Activated CD4-positive, alpha-beta T cell treated with anti-CD3 and anti-CD28 coated beads for 48 hours (primary cell): ENCODE measurements at places on chromosomes 1 and 21.

- DNase-seq, result no peak
Measured at GRCh38 chr1:63674238-63674864, 81.1 kb downstream of the PGM1 start.

DNA sequence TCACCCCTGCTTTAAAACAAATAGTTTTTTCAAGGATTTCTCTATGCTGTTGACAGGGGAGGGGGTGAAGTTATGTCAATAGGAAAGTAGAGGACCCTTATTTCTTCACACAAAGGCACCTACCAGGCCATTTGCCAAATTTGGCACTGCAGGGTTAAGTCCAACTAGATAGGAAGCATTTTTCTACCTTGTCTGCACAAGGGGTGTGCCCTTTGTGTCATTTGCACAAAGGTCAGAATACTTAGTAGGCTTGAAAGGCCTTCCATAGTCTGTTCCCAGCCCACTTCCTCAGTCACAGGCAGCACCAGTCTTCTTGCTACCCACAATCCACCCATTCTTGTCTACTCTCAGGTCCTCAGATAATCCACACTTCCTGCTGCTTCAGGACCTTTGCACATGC lies 7.0 kb downstream of the TACSTD2 start:
- no peak for DNase-seq

DNA sequence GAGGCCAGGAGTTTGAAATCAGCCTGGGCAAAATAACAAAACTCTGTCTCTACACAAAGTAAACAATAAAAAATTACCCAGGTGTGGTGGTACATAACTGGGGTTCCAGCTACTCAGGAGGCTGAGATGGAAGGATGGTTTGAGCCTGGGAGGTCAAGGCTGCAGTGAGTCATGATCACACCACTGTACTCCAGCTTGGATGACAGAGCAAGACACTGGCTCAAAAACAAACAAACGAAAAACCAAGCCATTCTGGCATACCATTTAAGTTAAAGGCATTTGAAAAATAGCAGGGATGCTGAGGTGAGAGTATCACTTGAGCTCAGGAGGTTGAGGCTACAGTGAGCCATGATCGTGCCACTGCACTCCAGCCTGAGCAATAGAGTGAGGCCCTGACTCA lies 5.3 kb upstream of the ALDH9A1 start:
- no peak for DNase-seq

DNA sequence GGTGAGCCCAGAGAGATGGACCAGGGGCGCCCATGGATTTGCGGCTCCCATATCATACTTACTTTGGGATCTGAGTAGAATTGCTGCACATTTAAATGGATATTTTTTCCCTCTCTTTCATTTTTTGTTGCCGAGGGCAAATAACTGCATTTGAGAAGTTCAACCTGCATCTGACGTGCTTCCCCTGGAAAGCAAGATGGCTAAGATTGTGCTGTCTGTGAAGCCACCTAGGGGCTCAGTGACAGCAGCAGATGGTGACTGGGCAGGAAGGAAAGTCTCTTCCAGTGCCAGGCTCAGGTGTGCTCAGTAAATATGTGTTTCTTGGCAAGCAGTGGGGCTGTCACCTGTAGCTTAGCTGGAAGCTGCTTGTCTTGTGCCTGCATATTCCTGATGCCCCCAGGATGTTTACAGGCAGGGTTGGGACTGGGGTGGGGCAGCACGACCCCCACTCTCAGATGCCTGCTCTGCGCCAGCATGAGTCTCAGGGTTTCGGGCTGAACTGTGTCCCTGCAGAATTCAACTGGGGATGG lies 59.8 kb upstream of the ETV3 start:
- DNase-seq, result no peak

DNA sequence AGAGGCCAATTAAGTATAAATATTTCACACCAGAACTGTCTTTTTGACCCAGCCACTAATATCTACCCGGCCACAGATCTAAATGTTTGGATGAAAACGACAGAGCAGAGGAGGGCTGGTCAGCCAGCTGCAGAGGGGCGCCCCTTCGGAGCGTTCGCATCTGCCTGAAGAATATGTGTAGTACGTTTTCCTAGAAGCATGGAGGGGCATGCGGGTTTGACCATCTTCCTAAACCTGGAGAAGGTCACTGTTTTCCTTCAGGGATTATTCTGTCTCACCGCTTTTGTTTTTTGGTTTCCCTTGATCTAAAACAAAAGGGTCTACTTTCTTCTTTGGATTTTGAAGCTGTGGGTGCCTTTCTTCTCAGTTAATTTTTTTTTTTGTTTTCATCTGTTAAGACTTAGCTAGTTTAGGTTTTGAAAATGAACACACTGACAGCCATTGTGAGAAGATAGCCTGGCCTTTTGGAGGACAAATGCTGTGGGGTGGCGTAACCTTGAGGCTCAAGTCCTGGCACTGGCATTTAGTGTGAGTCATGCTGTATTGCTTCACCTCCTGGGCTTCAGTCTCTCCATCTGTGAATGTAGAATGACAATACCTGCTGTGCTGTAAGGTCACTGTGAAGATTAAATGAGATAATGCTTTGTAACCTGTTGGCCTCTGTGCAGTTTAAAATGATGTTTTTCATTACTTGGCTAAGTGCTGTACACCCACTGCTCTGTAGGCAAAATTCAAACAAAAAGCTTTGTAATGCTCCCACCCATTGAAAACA lies 74.1 kb upstream of the IRF2BP2 start:
- DNase-seq, result no peak

GRCh38 chr1:3283849-3284248 lies 170.6 kb upstream of the ARHGEF16 start:
- peak; percentile 38 for DNase-seq

DNA sequence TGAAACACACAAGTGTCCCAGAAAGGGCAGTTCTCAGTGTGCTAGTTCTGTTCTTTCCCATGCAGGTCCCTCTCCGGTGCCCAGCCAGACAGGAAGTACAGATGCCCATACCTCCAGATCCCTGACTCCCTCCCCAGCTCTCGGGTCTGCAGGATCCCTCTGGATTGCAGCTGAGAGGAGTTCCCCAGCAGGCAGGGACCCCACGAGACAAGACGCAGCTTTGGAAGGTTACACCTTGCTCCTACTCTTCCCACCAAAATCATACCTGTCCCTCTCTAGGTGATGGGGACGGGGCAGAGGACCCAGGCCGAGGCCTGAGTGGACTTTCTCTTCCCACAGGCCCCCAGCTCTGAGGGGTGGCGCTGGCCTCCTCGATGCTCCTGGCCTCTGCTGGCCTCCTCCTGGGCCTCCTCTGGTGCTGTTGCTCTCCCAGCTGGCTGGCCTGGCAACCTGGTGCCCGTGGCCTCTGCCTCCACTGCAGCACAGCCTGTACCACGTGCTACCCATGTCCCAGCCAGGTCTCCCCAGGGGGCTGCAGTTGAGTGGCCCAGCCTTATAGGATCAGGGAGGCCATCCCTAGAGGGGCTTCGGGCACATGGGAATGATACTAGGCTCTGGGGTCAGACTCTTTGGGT lies 9.4 kb downstream of the LDLRAD2 start:
- DNase-seq, result no peak

GRCh38 chr1:109281680-109282496 lies 1.1 kb downstream of the PSRC1 start:
- DNase-seq, result no peak

DNA sequence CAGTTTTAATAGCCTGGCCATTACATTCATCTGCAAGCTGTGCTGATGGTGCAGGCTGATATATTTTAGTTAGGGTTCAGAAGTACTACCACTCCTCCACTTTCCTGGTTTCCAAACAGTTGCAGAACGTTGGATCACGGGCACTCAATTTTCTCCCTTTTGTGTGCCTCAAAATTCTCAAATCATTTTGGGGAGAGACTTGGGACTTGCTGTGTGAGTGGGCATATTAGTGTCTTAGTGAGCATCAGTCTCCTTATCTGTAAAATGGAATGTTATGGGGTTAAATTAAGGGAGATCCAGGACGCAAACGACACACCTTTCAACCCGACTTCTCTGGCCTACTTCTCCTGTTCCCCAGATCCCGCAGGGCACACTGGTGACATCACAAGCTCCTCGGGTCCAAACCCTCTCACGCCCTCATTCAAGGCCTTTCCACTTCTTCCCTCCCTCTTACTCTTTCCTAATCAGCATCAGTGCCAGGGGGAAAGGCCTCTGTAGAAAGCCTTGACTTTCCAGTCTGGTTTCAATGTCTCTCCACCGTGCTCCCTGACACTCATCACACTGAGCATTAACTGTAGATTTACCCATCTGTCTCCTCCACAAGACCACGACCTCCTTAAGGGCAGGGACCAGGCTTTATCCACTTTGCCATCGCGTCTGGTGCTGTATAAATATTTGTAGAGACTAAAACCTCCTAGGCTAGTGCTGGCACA lies 1.2 kb downstream of the PIGP start:
- DNase-seq, result peak; percentile 13

DNA sequence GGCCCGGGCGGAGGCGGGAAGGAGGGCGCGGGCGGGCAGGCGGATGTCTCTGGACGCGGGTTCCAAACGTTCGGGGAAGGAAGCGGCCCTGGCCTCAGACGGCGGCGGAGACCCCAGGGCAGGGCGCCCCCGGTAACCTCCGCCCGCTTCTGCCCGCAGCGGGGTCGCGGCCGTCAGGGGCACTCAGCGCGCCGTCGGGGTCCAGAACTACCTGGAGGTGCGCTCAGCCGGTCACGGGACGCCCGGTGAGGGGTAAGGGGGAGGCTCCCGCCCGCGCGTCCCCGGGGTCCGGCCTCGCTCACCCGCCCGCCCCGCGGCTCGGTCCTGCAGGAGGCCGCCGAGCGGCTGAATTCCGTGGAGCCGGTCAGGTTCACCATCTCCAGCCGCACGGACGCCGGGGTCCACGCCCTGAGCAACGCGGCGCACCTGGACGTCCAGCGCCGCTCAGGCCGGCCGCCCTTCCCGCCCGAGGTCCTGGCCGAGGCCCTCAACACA lies 406 bp downstream of the PUSL1 start:
- DNase-seq, result no peak

DNA sequence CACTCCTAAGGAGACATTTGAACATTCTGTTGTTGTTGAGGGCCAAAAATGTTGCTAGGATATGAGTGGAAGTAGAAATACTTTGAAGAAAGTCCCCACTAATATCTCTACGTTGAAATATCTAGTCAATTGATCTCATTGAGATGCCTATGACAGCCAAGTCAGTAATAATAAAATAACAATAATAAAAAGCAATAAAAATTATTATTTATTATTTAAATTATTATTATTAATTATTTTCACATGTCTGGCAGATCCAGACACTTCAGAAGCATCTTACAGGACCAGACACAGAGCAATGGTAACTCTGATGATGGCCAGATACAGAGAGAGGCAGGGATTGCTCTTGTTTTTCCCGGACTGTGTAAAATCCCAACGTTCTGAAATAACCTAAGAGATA lies 143.5 kb upstream of the PALMD start:
- no peak for DNase-seq
